Effector CD8-positive, alpha-beta T cell (primary cell): ENCODE measurements at places on chromosomes 11 and 22.

DNA sequence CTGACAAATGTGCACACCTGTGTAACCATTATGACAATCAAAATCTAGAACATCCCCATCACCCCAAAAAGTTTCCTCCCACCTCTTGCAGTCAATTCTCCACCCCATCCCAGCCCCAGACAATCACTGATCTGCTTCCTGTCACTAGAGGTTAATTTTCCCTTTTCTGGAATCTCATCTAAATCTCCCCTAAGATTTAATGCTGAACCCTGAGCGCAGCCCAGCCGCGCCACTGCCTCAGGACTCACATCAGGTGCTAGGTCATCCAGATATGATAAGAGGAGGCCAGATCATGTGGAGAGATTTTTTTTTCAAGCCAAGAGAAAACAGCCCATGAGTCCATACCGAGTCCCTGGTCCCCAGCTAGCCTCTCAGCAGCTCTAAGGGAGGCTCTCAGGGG is 4.3 kb upstream of the TMPRSS13 start:
- no peak for DNase-seq

DNA sequence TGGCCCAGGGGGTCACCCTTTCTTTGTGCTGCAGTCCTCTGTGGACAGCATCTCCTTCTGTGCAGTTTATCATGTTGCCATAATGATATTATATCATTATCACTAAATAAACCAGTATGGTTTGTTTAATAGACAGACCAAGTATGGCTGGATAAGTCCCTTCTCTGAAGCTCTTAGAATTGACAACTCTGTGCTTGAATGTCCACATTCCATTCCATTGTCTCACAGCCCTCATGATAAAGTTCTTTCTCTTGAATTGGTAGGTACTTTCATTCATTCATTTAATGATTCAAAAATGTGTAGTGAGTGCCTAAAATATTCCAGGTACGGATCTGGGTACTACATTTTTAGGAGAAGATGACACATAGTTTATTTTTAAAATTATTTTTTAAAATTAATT is 7.8 kb downstream of the RPS6KA4 start:
- DNase-seq: no peak

DNA sequence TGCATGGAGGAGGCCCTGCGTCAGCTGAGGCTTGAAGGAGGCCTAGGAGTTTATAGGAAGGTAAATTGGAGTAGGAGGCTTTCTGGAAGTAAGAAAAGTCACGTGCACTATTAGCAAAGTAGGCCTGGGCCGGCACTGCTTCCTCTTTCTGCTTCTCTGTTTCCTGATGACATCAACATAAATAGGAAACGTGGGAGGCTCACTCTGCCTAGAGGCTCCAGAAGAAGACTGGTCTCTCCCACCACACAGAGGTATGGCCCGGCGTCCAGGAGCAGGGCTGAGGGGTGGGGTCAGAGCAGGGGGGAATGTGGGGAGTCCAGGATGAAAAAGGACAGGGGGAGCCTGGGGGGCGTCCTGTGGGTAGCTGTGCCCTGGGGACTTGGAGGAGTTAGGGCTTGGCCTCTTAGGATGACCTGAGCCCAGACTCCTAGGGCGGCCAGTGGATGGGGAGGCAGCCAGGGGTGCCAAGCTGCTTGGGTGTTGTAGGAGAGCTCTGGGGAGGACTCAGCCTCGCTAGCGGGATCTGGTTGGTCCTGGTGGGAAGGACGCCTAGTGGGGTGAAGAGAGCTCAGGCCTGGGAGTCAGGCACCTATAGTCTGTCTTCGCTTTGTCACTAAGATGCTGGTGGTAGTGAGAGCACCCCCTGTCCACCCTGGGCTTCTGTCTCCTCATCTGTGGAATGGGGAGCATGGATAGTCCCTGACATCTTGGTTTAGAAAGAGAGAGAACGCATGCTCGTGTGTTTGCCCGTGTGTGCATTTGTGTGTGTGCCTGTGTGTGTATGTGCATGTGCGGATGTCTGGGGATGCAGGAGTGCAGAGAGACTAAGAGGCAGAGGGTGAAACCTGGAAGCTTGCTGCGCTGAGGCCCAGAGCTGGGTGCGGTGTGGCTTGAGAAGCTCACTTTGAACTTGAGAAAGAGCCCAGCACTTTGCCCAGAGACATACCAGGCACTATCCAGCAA is at the start of gene CSF2RB:
CSF2RB (plus strand) TSS at position 202 of the 963 bp plus-strand sequence. CDS start 8,580 bp downstream, outside the sequence.
- DNase-seq: no peak

DNA sequence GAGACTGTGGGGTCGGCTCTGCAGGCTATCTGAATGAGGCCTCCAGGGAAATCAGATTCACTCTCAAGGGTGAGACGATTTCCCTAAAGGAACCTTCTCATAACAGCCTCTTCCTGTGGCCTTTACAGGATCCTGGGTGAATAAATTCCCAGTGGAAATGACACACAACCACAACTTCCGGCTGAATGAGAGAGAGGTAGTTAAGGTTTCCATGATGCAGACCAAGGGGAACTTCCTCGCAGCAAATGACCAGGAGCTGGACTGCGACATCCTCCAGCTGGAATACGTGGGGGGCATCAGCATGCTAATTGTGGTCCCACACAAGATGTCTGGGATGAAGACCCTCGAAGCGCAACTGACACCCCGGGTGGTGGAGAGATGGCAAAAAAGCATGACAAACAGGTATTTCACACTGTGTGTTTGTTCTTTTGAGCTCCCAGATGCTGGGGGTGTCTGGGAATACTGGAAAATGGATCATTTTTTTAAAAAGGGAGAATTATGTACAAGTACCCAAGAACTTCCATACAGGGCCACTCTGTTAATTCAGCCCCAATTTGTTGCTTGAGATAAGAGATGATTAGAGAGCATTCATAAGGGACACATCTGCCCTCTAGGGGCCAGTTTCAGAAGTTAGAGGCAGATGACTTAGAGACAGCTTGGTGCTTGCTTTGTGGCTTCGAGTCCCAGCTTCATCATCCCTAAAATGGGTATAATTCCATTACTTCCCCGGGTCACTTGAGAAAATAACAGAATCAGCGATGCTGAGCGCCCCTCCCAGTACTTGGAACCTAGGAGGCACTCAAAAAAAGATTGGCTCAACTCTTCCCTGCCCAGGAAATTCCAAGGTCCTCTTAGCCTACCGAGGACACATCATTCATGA is 10.2 kb downstream of the SERPIND1 start:
- peak; percentile 4 for DNase-seq

- DNase-seq: no peak
Measured at GRCh38 chr11:106714199-106714598, 304.1 kb downstream of the GUCY1A2 start.

GRCh38 chr11:122453586-122453985 is 201.9 kb upstream of the UBASH3B start:
- no peak for DNase-seq

- DNase-seq: no peak
Measured at GRCh38 chr11:340539-341512, 20.2 kb upstream of the IFITM3 start.

DNA sequence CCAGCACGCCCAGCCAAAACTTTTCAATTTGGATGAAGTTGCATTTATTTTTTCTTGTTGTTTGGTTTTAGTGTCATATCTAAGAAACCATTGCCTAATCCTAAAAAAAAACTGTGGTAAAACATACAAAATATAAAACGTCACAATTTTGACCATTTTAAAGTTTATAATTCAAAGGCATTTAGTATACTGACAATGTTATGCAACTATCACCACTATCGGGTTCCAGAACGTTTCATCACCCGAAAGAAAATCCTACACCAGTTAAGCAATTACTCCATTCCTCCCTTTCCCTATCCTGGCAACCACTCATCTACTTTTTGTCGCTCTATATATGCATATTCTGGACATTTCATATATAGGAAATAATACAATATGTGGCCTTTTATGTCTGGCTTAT is 30.5 kb upstream of the PHOX2A start:
- no peak for DNase-seq

DNA sequence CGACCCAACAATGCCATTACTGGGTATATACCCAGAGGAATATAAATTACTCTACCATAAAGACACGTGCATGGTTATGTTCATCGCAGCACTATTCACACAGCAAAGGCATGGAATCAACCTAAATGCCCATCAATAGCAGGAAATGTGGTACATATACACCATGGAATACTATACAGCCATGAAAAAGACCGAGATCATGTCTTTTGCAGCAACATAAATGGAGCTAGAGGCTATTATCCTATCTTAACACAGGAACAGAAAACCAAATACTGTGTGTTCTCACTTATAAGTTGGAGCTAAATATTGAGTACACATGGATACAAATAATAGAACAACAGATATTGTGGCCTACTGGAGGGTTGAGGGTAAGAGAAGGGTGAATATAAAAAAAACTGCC is 3.5 kb downstream of the OR2D2 start:
- DNase-seq: no peak

DNA sequence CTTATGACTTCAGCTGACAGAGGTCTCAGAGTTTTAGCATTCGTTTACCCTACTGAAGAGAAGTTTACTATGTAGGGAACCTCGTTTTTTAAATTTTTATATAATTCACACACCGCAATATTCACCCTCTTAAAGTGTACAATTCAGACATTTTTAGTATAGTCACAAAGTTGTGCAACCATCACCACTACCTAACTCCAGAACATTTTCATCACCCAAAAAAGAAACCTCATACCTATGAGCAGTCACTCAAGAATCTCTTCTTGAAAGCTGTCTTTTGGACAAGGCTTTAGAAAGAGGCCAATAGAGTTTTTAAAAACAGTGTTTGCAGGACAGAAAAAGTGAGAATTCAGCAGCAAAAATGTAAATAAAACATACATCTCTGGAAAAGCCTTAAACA is 39.5 kb upstream of the CLNS1A start:
- DNase-seq: no peak

- DNase-seq: no peak
Measured at GRCh38 chr22:46366327-46366731, 30.8 kb downstream of the TRMU start.

- no peak for DNase-seq
Measured at GRCh38 chr11:64373598-64373974, 14.6 kb downstream of the RPS6KA4 start.

DNA sequence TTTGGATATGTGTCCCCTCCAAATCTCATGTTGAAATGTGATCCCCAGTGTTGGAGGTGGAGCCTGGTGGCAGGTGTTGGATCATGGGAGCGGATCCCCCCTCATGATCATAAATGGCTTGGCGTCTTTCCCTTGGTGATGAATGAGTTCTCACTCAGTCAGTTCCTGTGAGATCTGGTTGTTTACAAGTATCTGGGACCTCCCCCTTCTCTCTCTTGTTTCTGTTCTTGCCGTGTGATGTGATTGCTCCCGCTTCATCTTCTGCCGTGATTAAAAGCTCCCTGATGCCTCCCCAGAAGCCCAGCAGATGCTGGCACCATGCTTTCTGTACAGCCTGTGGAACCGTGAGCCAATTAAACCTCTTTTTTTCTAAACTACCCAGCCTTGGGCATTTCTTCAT is 102.2 kb downstream of the SEZ6L start:
- no peak for DNase-seq

DNA sequence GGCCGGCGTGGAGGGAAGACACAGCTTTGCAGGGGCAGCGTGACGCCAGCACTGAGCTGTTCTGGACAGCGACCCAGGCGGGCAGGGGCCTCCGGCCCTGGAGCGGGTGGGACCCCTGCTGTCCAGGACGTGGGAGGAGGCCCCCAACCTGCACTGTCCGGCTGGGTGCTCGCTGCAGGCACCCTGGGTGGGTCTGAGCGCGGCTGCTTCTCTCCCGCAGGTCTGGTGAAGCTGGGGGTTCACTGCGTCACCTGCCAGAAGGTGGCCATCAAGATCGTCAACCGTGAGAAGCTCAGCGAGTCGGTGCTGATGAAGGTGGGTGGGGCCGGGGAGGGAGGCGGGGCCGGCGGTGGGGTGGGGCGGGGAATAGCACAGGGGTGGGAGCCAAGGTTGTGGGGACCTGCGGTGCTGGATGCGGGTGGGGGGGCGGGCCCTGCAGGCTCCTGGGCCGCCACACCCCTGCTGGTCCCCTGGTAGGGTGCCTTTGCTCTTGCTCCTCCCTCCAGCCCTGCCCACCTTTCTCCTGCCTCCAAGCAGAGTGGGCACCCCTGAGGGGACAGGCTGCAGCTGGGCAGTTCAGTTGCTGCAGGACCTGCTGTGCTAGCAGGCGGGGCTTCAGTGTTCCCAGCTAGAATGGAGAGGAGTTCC is 46.2 kb downstream of the BRSK2 start:
- no peak for DNase-seq

- DNase-seq: no peak
Measured at GRCh38 chr11:127531167-127531566, 530.6 kb upstream of the KIRREL3 start.

DNA sequence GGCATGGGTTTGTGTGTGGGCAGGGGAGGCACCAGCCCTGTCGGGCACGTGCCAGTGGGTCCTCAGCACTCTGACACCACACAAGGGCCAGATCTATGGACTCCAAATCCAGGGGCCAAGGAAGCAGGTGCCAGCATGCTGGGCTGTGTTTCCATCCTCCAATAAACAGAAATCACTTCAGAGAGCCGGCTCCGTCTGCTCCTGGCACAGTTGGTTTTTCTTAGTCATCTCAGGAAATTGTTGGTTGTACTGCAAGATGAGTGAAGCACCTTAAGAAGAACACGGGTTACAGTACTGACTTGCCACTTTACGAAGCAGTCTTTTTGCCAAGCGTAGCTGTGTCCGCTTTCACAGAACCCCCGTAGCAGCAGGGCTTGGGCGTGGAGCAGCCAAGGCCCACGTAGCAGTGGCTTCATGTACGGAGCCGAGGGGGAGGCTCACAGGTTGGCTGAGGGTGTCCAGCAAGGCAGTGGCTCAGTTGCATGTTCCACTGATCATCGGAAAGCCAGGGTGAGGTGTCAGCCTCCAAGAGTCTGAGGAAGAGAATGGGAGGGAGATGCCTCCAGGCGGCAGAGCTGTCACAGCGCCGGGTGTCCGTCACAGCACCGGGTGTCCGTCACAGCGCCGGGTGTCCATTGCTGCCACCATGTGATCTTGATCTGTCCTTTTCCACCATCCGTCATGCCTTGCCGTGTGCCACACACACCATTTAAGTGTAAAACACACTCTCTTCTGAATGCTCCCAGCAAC is 314.9 kb downstream of the CTTN start:
- DNase-seq: no peak

DNA sequence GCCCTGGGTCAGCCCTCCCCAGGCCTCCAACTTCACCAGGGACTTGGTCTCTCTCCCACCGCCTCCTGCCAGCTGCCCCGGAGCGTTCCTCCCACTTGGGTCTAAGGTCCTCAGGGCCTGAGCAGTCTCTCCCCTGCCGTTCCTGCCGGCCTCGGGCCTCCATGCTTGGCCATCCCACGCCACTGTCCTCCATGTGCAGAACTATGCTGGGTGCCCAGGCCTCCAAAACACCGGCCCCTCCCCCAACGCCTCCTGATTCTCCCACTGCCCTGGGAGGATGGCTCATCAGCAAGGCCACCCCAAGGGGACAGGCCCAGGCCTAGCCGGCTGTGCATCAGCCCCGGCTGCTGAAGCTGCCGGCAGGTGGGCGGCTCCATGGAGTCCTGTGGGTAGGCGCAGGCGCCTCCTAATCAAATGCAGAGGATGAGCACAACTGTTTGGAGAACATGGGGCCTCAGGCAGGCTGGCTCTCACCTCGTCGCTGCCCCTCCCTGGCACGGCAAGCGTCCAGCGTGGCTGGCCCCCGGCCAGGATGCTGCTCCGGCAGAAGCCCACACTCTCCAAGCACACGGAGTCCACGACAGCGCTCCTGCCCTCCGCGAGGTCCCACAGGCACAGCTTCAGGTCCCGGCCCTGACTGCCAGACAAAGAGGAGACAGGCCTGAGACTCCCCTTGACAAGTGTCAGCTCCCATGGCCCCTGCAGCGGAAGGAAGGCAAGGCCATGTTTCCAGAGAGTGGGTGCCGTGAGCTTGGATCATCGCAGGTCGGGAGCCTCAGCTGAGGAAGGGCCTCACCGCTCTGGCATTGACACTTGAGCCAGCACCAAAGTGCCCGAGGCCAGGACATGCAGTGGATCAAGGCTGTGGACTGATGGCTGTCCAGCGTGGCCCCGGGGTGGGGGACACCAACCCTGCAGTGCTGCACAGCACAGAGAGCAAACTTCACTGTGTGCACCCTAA is 42.6 kb downstream of the GNB1L start:
- no peak for DNase-seq
